ENCODE measurements at places on chromosomes 5 and 9.

DNA sequence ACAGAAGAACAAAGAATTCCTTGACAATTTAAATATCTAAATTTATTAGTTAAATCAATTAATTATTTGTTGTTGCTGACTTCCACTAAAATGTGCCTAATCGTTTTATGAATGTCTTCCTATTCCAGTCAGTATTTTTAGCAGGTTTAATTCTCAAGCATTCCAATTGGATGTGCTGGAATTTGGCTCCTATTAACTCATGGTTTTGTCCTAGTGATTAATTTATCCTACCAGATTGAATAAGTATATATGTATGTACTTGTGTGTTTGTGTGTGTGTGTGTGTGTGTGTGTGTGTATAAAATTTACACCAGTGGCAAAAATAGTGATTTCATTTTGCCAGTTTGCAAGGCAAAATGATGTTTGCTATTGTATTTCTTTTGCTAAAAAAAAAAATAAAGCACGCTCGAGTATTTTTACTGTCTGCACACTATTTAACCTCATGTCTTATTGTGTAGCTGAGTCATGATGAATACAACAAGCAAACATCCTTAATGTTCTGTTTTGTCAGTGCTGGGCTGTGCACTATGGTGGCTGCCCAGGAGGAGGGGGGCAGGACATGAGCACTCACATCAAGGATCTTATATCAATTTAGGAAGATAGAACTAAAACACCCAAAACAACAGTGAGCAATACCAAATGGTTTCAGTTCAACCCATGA is 375.5 kb downstream of the PDE4D start:
- no peak overlapping the region for H3K4me3 ChIP-seq
- H3K27me3 ChIP-seq = no peaks in the 10 kb centered on the region
- no peaks in the 10 kb centered on the region for H3K36me3 ChIP-seq
- no peak for DNase-seq
- H3K27ac ChIP-seq = no peak overlapping the region

DNA sequence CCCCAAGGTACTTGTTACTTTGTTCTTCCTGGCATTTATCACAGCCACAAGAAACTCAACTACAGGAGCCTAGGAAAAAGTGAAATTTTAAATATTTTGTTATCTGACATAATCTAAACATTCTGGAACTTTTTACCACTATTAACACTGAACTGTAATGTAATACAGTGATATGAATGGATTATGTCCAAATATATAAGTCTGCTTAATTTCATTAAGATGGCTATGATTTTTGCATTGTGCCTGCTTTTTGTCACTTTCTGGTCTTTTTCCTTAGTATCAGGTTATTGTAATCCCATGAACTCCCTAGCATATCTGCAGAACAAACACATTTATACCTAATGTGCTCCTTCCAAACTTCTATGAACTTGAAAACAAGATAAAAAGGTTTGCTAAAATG is 35.8 kb downstream of the PJA2 start:
- no peak overlapping the region for H3K27ac ChIP-seq
- H3K4me3 ChIP-seq = no peak overlapping the region
- H3K36me3 ChIP-seq = peaks cover 20% of the 10 kb centered on the region
- H3K27me3 ChIP-seq = no peaks in the 10 kb centered on the region
- DNase-seq = no peak
- H3K4me1 ChIP-seq = peaks cover 3% of the 10 kb centered on the region

GRCh38 chr5:163041254-163041653 is 396.1 kb upstream of the CCNG1 start:
- no peak overlapping the region for H3K4me3 ChIP-seq
- DNase-seq = no peak
- H3K4me1 ChIP-seq = no peaks in the 10 kb centered on the region

GRCh38 chr9:100379862-100380261 is 27.1 kb upstream of the TEX10 start:
- H3K27ac ChIP-seq = no peak overlapping the region
- no peak overlapping the region for H3K4me3 ChIP-seq
- H3K4me1 ChIP-seq = no peaks in the 10 kb centered on the region
- H3K27me3 ChIP-seq = no peaks in the 10 kb centered on the region
- H3K36me3 ChIP-seq = no peaks in the 10 kb centered on the region
- no peak for DNase-seq

DNA sequence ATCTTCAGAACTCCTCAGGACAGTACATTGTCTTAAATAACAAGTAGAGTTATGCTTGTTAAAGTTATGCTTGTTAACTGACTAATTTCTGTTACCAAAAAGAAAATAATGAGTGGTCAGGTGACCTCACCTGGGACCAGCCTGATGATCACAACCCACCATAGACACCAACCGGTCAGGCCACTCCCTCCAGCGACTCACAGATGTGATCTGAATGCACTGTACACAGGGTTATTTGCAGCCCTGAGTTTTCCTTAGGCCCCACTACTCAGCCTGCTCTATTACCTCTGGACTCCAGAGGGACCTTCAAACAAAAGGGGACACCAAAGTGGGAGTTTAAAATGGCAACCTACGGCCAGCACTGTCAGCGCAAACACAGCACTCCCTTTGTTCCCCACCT is 55.3 kb downstream of the ARSB start:
- H3K4me1 ChIP-seq = no peaks in the 10 kb centered on the region
- DNase-seq = no peak
- H3K27ac ChIP-seq = no peak overlapping the region
- H3K4me3 ChIP-seq = no peak overlapping the region

Measured in ascending aorta (tissue), 2 donors.